ENCODE measurements at places on chromosomes 4 and X.

- no peak for DNase-seq
These were observed 16.8 kb downstream of the KLHL5 start for GRCh38 chr4:39078829-39079228.

DNA sequence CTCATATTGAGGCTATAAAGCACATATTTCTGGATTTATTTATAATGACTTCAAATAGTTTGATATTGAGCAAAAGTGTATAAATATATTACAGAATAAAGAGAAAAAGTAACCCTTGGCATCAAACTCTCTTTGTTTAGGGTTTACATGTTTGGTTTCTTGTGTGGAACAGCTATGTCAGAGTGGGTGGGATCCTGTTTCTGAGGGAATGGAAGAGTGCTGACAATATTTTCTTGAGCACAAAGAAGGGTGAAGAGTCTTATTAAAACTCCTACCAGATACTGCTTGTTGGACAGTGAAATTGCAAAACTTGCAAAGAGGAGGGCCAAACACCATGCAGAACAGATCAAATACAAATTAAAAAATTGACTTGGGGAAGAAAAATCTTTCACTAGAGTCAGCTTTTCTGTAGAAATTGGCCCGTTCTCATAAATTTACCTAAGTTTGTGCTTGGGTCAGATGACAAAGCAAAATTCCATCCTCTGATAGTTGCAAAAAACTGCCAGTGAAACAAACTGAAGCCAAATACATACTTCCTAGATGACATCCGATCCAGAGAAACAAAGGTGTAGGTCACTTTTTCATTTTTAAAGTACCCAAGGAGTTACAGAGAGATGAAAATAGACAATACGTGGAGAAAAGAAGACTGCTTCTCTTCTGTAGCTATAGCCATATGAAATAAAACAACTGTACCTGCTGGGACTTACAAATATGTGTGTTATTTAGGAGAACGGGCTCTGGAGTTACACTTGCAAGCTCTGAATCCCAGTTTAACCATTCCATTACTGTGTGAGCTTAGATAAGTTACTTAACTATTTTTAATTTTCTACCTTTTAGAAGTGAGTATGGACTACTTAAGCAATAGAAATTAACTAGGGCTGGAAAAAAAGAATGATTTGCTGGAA lies 133.3 kb downstream of the MAML3 start:
- no peak for DNase-seq

DNA sequence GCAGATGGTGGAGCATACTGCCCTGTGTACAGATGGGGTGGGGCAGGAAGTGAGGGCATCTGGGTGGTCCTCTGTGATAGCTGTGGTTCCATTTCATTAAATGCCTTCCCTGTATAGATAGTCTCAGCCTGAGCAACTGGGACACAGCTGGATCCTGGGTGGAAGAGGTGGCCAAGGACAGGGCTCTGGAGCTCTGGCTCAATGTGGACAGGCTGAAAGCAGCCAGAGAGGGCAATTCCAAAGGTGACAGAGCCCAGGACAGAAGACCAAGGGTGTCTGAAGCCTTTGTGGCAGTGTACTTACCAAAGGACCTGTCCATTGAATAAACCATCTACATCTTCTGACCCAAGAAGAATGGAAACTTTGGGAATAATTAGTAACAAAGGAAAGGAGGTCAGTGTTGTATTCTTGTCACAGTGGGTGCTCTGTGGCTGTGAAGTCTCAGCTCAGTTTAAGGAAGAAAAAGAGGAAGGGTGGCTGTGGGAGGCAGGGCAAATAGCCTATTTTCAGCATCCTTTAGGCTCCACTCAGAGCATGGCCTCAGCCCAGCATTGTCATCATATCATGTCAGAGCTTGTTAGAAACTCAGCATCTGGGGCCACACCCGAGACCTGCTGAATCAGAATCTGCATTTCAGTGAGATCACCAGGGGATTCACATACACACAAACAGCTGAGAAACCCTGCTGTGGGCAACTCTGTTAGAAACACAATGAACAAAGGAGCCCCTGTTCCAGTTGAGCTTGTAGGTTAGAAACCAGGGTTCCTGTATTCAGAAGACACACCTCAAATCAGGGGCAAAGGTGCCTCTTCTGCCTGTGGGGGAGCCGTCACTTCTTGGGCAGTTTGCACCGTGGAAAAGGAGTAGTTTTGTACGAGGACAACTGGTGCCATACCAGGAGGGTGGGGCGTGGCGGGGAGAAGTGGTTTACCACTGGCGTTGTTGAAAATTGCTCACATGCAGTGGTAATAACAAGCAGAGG lies 168.6 kb downstream of the PTTG2 start:
- DNase-seq, result no peak

DNA sequence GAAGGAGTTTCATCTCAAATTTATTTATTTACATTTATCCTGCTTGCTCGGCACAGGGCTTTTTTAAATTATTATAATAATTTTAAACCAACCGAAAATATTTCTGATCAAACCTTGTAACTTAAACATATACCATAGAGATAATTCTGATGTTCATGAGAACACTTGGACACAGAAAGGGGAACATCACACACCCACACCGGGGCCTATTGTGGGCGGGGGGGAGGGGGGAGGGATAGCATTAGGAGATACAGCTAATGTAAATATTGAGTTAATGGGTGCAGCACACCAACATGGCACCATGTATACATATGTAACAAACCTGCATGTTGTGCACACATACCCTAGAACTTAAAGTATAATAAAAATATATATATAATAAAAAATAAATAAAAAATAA lies 2.9 kb downstream of the ANXA5 start:
- no peak for DNase-seq

GRCh38 chr4:123363729-123364128 lies 32.9 kb upstream of the SPRY1 start:
- no peak for DNase-seq

DNA sequence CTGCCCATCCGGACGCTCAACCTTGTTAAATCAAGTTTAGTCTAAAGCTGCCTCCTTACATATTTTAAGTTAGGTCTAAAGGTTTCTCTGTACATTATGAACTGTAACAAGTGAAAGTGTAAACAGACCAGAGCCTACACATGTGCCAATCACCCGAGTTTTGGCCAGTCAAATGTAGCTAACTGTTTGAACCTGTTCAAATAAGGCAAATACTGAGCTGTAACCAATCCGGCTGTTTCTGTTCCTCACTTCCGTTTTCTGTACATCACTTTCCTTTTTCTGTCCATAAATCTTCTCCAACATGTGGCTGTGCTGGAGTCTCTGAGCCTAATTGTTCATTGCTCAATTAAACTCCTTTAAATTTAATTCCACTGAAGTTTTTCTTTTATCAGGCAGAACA lies 113.3 kb upstream of the SHISA3 start:
- DNase-seq, result no peak

DNA sequence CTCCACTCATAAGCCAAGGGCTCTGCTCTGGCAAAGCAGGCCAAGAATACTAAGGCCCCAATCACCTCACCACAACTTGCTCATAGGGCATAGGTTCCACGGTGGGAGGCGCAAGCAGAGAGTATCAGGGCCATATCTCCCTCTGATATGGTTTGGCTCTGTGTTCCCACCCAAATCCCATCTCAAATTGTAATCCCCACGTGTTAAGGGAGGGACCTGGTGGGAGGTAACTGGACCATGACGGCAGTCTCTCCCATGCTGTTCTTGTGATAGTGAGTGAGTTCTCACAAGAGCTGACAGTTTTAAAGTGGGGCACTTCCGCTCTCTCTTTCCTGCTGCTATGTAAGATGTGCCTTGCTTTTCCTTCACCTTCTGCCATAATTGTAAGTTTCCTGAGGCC lies 88.7 kb downstream of the SHROOM4 start:
- DNase-seq, result no peak
